ENCODE measurements at places on chromosomes 5 and 9.

- DNase-seq, result peak; percentile 74
These were observed 234.3 kb upstream of the ANKH start for GRCh38 chr5:15105799-15106393.

DNA sequence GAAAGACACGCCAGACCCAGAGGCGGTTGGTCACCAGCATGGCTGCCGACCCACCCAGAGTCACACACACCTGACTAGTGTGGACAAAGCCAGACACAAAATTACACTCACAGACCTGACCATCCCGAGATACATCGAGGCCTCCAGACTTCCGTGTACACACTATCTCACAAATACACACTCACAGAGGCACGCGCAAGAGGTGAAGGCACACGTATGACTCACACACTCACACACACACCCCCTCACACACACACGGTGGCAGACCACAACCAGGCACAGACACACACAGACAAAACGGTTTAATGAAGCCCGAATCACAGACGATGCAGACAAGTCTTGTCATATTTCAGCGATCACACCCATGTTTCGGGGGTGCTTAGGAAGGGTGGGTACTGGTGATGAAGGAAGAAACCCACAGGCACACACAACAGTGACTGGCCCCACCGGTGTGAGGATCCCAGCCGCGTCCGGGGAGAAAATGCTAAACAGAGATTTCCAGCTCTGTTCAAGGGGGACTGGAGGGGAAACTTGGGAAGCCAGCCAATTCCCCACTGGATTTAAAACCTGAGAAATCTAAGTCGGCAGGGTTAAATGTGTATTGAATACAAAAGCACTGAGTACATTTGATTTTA lies 51.3 kb downstream of the CRB2 start:
- peak; percentile 38 for DNase-seq

DNA sequence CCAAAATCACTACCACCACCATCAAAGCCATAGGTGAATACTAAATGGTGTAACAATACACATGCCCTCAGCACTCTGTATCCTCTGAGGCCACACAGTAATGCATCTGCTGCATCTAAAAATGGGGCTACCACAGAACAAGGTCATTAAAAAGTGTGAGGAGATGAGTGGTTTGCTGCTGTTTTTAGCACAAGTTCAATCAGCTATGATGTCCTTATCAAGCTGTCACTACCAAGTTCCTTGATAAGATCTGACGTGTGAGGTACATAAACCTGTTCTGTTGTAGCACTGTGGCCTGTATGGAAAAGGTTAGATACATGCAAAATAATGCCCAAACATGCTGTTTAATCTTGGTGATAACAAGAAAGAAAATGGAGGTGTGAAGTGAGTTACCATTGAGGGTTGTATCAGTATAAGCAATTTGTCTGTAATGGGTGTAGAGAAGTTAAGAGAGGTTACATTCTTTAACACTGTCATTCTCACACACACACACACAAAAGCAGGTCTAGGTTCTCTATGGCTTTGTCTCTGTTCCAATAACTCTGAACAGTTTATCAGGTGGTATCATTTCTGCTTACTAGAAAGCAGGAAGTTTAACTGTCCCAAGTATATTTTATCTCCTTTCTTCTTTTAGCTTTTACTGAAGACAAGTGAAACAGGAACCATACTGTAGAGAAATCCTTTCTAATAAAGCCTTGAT lies 252.9 kb downstream of the CWC27 start:
- DNase-seq, result no peak

DNA sequence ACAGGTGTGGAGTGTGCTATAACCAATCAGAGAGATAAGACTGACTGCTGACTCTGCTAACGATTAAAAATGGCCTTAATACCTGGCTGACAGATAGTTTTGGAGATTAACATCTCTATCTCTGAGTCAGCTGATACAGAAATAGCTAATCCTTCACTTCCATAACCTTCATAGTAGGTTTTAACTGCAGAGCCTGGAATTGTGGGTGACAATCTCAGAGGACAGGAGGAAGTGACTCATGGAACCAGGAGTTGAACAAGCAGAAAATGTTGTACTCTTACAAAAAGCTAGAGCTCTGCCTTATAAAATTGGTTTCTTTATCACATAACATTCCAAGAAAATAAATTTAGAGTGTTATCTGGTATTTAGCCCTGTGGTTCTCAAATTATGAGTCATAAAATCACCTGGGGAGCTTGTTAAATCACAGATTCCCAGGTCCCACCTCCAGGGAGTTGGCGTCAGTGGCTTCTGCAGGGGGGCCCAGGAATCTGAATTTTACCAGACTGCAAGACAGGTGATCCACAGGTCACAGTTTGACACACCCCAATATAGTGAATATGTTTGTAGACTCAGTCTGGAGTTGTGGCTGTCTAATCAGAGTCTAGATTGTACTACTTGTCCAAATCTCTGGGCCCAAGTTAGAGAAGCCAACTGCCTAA lies 44.4 kb upstream of the AFAP1L1 start:
- no peak for DNase-seq

DNA sequence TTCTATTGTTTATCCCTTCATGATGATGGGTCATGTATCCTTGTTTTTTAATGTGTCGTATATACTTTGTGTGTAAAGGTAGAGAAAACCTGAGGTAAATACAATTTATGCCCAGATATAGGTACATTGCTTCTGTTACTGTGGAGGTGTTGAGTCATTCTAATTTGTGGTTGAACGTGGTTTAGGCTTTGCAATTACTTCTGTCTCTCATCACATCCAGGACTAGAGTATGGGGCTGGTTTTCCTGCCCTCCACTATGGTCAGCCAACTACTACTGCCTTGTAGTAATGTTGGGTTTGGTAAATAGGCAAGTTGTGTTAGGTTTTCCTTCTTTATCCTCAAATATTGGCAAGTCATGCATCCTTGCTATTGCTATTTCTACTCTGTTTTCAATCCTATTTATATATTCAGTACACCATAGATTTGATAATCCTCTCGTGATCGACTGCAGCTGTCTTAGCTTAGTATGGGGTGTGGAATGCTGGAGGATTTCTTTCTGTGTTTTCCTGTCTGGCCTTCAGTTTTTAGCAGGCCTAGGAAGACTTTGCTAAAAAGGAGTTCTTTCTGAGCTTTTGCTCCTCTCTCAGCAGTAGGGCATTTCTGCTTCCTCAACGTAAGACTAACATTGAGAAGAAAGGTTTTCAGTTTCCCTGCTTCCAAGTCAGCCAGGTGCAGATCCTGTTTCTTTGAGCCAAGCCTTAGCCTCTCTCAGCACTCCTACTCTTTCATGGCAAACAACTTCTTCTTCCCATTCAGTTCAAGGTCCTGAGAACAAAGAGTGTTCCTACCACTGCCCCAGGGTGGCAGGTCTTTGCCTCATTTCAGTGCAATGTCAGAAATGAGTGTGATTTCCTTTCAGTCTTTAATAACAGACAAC lies 844.4 kb upstream of the CDH18 start:
- peak; percentile 31 for DNase-seq

DNA sequence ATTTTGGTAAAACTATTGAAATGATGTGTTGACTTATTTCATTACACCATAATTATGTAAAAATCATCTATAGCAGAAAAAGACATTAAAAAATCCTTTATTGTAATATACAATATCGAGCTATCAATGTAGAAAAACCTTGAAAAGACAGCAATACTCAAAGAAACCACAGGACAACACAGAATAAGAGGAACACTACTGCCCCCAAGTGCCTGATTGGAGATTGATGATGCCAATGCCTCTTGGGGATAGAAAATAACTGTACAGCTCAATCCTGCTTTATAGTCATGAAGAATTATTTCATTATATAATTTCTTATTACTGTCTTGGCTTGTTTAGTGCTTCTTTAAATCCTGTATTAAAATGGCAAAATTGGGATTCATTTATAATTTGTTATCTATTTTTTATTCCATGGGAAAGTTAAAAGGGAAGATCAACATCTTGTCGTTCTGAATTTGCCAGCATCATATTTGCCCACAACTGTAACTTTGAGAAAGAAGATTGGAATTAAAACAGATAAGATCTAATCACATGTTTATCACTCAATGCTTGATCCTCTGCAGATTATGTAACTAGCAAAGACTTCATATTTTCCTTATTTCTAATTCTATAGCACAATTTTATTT lies 337.5 kb downstream of the CDH9 start:
- DNase-seq, result peak; percentile 83
